Omental fat pad (tissue), 4 donors: ENCODE measurements at places on chromosomes 4 and X.

DNA sequence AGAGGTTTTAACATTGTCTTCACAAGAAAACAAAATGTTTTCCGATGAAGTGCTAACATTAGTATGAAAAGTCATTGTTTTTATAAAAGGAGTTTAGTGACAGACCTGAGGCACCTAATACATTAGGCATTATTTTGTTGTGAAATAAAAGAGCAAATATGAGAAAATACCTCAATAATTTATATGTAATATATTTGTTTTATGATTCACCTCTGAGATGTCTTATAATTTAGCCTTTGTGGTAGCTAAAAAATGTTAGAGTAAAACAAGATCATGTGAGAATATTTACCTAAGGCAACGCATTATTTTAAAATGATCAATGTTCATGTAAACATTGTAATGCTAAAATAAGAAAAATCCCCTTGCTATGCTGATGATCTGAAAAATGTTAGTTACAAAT, 100.9 kb upstream of the WDFY3 start:
- DNase-seq = no peak

GRCh38 chr4:71243091-71243833, 95.6 kb upstream of the SLC4A4 start:
- DNase-seq = no peak

GRCh38 chrX:108468486-108468885, 28.8 kb downstream of the COL4A5 start:
- no peak for DNase-seq

- DNase-seq = no peak
Observed at GRCh38 chr4:24659241-24659961, 75.0 kb upstream of the DHX15 start.

- no peak for DNase-seq
Observed at GRCh38 chrX:40471965-40472648, 108.7 kb upstream of the ATP6AP2 start.

DNA sequence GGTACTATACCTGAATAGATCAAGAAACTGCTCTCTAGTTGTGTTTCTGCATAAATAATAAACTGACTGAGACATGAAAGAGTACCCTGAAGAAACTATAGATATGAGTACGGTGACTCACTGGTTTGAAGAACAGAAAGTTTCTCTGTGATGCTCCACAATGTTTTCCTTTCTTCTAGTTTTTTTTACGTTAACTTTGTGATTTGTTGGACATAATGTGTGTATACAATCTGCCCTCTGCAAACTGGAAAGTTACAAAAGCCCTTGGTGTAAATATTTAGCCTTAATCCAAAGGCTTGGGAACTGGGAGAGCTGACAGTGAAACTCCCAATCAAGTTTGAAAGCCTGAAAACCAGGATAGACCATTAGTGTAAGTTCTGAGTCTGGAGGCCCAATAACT, 31.6 kb upstream of the PAPSS1 start:
- no peak for DNase-seq

GRCh38 chr4:185726931-185727330, 85.1 kb downstream of the SORBS2 start:
- DNase-seq = no peak

GRCh38 chrX:46461660-46462191, 83.5 kb downstream of the ZNF674 start:
- DNase-seq = no peak

GRCh38 chrX:23964191-23964590, 56.4 kb downstream of the CXorf58 start:
- DNase-seq = no peak

DNA sequence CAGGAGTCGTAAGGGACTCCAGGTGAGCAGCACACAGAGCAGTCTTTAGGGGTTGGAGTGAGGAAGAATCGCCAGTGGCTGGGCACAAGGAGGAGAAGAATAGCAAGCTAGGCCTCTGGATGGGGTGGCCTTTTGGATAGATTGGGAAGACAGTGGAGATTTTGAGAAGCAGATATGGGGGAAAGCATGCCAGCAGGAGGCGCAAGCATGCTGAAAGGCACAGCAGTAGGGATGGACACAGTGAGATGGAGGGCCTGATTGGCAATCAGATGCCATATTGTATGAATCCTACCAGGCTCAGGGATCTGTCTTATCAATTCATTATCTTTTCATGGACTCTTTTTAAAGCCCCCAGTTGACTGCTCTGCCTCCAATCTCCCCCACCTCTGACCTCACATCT, 60.4 kb upstream of the MAGEA4 start:
- DNase-seq = no peak

- DNase-seq = no peak
Observed at GRCh38 chr4:27121830-27122229, 261.2 kb downstream of the STIM2 start.

DNA sequence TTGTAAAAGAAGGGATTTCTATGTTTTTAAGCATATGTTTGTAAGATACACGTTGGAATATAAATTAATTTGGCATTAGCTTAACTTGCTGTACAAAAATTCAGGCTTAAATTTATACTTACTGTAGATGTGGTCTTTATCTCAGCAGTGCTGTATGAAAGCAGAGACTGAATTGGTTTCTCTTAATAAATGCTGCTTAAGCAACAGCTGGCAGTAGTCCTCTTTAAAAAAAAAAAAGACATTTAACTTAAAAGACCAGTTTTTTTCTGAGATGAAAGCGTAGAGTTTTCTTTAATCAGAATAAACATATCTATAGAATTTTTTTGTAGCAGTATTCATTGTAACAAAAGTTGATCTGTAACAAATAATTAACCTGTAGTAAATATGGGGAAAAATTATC, 124.6 kb downstream of the RAP1GDS1 start:
- no peak for DNase-seq

DNA sequence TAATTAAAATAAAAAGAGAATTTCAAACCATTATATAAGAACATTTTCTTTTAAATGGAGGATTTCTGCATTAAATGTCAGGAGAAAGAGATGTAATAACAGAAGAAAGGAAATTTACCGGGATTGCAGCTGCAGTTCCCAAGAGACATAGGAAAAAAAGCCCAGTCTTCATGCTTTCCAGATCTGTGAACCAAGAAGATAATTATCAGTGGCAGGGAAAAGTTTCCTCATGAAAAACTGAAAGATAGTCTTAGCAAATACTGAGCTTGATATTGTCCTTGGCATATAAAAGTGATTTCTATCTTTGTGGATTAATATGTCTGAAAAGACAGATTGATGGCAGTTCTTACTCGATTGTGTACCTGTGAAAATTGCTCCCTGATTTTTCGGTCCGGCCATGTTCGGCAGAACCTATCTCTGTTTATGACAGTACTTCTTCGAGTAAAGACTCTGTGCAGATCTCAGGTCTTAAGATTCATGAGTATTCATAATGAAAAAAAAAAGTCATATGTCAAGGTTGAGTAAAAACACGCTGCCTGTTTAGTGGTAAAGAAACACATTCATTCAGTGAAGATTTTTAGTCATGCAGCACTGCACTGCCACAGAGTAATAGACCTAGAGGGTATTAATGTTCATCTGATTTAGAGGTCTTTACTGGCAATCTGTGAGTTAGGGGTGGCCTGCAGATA, 29.6 kb downstream of the SPARCL1 start:
- DNase-seq = no peak

- no peak for DNase-seq
Observed at GRCh38 chr4:9861561-9861960, 80.1 kb downstream of the DRD5 start.

- DNase-seq = no peak
Observed at GRCh38 chr4:5808081-5808741, 84.7 kb downstream of the CRMP1 start.

- no peak for DNase-seq
Observed at GRCh38 chr4:70437197-70437596, 34.8 kb upstream of the MUC7 start.

- DNase-seq = no peak
Observed at GRCh38 chr4:155616117-155616516, 50.5 kb upstream of the GUCY1A1 start.

DNA sequence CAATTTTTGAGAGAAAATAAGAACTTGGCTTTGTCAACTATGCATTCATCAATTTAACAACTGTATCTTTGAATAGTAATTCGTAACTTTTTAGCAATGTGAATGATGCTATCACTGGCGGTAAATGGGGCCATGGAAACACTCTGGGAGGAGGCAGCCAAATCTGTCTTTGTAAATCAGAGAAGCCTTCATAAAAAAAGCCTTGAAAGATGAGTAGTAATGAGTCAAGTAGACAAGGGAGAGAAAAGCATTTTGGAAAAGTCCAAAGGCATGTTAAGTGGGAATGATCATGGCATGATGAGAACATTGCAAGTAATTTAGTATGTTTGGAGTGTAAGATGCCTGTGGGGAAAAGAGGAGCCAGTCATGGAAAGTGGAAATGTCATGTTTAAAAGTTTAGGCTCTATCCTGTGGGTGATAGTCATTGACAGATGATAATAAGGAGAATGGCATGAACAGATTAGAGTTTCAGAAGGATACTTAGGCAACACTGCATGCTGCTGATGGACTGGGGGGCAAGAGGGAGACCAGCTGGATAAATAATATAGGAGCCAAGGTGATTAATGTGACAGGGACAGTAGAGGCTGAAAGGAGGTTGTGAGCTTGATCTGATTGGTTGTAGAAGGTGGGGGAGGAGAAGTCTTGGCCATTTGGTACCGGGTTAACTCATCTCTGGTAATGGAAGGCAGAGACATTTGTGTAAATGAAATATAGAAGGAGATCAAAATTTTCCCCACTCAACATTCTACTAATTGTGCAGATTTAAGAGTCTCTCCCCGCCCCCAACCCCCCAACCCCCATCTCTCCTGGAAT, 16.3 kb downstream of the SPRY1 start:
- DNase-seq = no peak

GRCh38 chr4:11496351-11496829, 67.7 kb upstream of the HS3ST1 start:
- DNase-seq = no peak

DNA sequence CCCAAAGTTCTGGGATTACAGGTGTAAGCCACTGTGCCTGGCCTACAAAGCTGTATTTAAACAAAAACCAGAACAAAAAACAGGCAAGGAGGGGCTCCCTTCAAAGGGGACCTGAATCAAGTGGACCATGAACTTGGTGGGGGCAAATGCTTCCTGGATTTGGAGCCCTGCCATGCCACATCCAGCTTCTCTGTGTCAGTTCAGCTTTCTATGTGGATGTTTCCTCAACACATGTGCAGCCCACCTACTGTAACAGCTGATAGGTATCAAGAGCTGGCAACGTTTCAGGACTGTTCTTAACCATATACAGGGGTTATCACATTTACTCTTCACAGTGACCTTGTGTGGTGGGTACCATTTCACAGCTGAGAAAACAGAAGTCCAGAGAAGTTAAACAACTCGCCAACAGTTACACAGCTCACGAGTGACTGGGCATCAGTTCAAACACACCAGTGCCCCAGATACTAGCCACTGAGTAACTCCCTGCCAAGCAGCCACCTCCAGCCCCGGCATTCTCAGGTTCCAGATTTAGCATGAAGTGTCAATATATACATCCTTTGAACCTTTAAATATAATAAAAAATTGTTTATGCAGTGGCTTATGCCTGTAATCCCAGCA, 7.5 kb downstream of the GPR143 start:
- no peak for DNase-seq

- DNase-seq = no peak
Observed at GRCh38 chr4:80566203-80566872, 230.8 kb downstream of the CFAP299 start.

GRCh38 chr4:25406081-25406692, 29.1 kb downstream of the ANAPC4 start:
- DNase-seq = no peak

- DNase-seq = no peak
Observed at GRCh38 chr4:79295086-79295485, 30.8 kb downstream of the NAA11 start.

- no peak for DNase-seq
Observed at GRCh38 chr4:111631215-111631999, 513.8 kb upstream of the FAM241A start.

DNA sequence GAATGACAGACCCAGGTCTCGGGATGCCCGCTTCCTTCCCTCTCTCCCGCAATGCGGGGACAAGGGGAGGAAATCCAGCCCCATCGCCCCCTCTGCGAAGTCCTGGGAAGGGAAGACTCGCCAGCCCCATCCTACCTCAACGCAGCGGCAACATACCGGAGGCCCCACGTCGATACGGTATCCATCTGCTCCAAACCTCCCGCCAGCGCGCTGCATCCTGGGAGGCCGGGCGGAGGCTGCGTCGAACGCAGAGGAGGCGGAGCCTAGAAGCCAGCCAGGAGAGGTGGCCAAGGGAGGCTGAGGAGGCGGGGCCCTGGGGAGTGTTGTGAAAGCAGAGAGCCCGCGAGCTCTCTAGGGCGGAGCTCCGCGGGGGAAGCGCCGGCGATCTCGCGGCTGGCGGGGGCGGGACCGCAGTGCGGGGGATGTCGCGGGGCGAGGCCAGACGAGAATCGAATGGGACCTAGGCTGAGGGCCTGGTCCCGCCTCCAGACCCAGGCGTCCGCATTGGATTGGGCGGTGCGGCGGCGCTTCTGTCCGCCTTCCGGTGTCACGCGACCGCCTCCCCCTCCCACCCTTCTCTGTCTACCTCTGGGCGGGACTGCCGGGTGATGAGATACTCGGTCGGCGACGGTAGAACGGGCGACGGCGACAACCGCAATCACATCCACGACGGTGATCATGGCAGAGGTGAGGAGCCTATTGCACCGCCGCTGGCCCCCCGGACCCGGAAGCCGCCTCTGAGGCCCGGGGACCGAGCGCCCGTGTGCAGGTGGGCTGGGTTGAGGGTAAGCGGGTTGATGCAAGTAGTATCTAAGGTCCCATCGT, at the start of the genes FANCB and MOSPD2:
FANCB (minus strand) TSS at position 219 of the 825 bp plus-strand sequence. CDS start 7,559 bp downstream, outside the sequence.
MOSPD2 (plus strand) TSS at position 571 of the 825 bp plus-strand sequence; CDS start at position 679, 108 bp downstream.
- DNase-seq = peak; percentile 52
